Psoas muscle (tissue), 8 donors: ENCODE measurements at places on chromosomes 4 and X. TPM values are rescaled to one million over a fixed set of nuclear protein-coding genes. Genes with fewer than 3 reads are reported as not detected.

ADH1A gene
- 0.36 TPM for total RNA-seq

C4orf51 gene
- total RNA-seq: not detected

BTK gene
- total RNA-seq: 1.2 TPM

BBS12 gene
- total RNA-seq: 1.6 TPM

OPRPN gene
- total RNA-seq: not detected

VCX2 gene
- total RNA-seq: not detected

WAS gene
- 0.92 TPM for total RNA-seq

BEX1 gene
- total RNA-seq: not detected

TRPC3 gene
- 0.15 TPM for total RNA-seq

ANXA3 gene
- 19.1 TPM for total RNA-seq

- DNase-seq: no peak
Observed at GRCh38 chr4:142940425-142941330, 94.6 kb upstream of the INPP4B start.

GRCh38 chrX:4263030-4263803, 549.8 kb upstream of the PRKX start:
- no peak for DNase-seq

GRCh38 chrX:70434352-70434866, 10.2 kb upstream of the DLG3 start:
- peak; percentile 92 for DNase-seq

GRCh38 chr4:128768373-128768996, 41.0 kb upstream of the JADE1 start:
- no peak for DNase-seq

DNA sequence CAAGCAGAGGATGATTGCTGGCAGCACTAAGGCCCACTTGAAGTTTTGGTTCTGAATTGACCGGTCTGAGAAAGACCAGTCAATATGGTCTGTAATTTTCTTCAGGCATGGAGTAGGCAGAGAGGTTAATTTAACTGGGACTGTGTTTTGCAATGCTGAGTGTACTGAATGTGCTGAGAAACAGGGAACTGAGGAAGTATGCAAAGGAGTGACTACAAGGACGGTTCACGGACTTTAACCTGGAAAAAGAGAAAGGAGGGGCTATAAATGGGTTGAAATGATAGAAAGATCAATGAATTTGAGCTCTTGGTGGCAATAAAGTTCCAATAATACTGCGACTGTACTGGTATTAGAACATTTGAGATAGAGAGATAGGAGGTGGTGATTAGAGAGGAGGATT, 84.5 kb downstream of the MAGEB17 start:
- DNase-seq: no peak

- no peak for DNase-seq
Observed at GRCh38 chr4:102441978-102442911, 58.9 kb upstream of the NFKB1 start.

DNA sequence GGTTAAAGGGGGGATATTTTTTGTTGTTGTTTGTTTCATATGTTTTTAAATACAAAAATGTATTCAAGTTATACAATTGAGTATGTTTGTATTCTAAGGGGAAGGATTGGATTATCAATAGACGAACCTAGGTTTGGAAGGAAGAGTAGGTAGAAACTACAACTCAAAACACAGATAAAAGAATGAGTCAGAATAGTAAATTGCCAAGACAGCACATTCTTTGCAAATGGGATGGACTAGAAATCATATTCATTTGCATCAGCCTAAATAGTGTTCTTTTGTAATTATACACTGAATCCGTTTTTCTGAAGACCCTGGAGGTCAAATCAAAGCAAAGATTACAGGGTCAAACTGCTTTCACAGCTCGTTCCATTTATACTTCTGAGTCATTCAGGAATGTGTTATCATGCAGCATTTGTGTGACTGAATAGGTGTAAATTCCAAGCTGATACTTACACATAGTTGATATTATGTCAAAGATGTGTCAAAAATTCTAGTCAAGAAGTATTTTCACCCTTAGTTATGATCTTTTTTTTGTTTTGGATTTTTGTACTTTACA, 273.3 kb upstream of the FAT4 start:
- DNase-seq: no peak

- no peak for DNase-seq
Observed at GRCh38 chr4:123997776-123998449, 601.3 kb downstream of the SPRY1 start.

DNA sequence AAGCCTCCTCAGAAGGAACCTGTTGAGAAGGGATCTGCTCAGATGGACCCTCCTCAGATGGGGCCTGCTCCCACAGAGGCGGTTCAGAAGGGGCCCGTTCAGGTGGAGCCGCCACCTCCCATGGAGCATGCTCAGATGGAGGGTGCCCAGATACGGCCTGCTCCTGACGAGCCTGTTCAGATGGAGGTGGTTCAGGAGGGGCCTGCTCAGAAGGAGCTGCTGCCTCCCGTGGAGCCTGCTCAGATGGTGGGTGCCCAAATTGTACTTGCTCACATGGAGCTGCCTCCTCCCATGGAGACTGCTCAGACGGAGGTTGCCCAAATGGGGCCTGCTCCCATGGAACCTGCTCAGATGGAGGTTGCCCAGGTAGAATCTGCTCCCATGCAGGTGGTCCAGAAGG, 22.9 kb downstream of the REST start:
- DNase-seq: no peak

- DNase-seq: no peak
Observed at GRCh38 chr4:112938461-112939058, 110.9 kb upstream of the ANK2 start.

DNA sequence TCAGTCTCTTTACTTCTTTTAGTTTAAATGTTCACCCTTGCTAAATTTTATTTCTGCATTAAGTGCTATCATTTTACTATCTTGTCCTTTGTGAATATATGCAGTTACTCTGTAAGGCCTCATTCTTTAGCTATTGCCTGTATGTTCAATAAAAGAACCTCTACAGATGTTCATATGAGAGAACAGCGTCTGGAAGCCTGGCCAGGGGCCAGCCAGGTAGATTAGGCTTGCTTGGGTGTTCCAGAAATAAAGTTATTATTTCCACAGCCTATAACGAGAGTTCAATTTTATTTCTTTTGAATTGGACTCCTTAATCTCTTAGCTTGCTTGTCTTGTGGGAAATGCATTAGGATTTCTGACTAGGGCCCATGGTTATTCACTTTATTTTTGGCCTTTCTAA, 214.5 kb downstream of the TLL1 start:
- DNase-seq: no peak

DNA sequence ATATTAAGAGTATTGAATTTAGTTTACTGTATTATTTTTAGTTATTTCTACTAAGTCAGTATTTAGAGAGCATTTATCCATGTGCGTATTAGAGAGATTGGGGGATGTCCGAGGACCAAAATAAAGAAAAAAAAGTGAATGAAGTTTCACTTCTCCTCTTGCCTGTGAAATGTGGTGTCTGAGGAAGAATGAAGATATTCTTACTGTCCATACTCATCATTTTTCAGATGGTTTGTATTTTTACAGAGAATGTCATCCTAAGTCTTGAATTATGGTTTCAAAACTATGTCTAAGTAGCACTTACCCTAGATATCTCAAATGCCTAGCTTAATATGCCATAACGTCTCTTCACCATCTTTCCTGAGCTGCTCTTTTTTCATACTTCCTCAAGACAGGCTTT, 854.3 kb downstream of the C4orf33 start:
- no peak for DNase-seq

GRCh38 chr4:48332661-48333060, 8.7 kb upstream of the SLAIN2 start:
- DNase-seq: no peak

DNA sequence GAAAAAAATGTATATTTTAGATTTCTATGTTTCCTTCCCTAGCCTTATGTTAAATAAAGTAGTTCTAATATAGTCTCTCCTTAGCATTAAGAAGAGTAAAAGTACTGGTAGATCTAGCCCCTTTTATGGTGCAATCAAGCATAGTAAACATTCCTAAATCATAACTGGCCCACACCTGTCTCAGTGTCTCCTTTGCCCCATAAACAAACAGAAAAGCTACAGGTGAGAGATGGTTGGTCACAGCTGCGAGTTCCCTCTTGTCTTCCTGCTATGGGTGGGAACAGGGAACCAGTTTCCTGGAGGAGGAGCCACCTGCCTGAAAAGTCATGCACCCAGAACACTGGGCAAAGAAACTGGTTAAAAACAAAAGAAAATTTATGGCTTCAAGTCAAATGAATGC, 16.6 kb downstream of the SOWAHB start:
- no peak for DNase-seq

GRCh38 chr4:27010334-27010940, 149.8 kb downstream of the STIM2 start:
- DNase-seq: peak; percentile 42

DNA sequence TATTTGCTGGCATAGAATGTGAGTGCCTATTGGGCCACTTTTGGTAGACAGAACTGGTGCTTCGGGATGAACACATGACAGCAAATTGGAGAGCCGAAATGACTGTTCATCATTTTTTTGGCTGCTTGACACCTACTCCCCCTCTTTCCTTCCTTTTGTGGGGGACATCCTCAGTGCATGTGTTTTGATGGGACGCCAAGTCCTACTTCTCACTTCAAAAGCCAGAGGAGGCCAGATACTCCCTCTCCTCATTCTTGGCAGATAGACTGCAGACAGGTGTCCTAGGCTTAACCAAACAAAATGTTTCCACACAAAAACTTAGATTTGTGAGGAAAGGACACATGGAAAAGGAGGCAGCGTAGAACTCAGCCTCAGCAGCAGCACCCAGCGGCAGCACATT, 62.4 kb downstream of the DCHS2 start:
- no peak for DNase-seq

DNA sequence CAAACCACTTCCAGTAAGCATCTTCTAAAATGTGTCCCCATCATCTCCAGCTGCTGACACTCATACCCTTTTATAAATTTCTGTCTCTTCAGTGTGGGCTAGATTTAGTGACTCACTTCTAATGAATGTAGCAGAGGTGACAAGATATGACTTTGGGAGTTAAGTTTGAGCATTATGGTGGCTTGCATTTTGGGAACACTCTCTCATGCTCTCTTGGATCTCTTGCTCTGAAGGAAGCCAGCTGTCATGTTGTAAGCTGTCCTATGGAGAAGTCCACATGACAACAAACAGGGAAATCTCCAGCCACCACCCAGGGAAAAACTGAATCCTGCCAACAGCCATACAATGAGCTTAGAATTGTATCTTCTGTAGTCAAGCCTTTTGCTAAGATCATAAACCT, 691.3 kb upstream of the PCDH7 start:
- no peak for DNase-seq

DNA sequence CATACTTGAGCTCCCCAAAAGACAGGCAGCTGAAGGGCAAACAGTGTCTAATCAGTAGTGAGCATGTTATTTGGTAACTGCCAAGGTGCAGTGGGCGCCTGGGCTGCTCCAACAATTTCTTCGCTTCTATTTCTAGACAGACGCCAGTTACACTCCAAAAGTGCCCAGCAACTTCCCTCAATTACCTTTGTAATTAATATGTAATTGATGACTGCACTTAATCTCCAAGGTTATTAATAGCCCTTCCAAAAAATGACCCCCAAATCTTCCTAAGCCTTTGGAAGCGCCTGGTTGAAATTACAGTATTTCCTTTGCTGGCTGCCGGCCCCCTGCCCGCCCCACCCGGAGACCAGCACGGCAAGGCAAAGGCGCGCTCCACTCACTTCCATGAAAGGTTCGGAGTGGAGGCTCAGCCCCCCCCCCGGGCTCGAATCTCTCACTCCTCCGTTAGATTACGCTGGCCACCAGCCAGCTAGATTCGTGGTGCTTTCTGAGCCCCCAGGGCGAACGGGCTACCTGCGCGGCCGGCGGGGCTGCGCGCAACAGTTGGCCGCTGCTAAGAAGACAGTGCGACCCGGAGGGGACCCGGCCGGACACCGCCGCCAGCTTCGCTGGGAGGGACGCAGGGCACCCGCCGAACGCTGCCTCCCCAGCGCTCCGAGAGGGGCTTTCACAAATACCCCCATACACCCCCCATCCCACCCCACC, 1.9 kb downstream of the GPC4 start:
- peak; percentile 50 for DNase-seq

DNA sequence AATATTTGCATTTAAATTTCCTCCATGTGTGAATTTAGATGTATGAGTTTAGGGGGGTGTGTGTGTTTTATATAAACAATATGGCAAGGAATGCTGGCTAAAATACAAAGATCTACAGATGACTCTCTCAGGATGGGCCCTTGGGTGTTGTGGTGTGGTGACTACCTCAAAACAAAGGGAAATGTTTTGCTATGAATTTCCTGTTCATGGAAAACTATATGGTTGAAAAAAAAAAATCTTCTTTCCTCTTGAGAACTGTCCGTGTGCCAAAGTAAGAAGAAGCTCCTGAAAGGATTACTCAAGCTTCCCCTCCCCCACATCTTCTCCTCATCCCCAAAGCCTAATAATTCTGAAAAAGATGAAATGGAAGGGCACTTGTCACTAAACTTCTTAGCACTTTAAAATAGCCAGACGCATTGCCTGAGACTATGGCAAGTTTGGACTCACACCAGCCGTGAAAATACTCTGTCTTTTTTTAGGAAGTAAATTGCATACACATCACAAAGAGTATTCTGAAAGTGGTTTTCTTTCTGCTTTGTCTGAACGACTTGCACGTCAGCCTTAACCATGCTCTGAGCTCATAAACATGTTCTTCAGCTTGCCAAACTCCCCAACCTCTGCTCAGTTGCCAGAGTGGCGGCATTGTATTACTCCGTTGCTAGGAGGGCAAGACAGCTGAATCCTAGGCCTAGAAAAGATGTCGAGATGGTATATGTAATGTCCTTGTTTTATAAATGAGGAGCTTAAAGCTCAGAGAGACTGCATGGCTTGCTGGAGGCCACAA, 250.4 kb upstream of the JADE1 start:
- no peak for DNase-seq

- DNase-seq: no peak
Observed at GRCh38 chr4:2672700-2673099, 83.4 kb downstream of the TNIP2 start.

GRCh38 chr4:40686081-40686913, 56.6 kb upstream of the RBM47 start:
- no peak for DNase-seq

- DNase-seq: no peak
Observed at GRCh38 chr4:137389911-137390520, 142.3 kb downstream of the PCDH18 start.

- DNase-seq: no peak
Observed at GRCh38 chr4:96354036-96354712, 514.3 kb downstream of the PDHA2 start.

- no peak for DNase-seq
Observed at GRCh38 chr4:185151296-185151695, 8.2 kb downstream of the SLC25A4 start.

DNA sequence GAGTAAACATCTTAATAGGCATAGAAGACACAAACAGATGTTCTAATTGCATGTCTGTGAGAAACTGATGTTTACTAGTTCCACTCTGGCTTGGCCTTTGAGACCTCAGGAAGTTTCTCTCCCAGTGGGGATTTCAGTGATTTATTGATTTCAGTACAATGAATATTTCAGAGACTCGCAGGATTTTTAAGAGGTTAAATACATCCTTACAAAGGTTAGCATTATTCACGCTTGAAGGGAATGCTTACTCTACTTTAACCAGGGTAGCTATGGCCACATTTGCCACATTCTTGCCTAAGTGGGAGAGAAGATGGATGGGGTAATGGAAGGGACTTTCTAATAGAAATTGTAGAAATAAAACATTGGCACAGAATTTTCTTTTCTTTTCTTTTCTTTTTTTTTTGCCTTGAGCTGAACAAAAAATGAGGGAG, 480.1 kb downstream of the SPRY1 start:
- no peak for DNase-seq
